ENCODE measurements at places on chromosomes 7 and 10.

DNA sequence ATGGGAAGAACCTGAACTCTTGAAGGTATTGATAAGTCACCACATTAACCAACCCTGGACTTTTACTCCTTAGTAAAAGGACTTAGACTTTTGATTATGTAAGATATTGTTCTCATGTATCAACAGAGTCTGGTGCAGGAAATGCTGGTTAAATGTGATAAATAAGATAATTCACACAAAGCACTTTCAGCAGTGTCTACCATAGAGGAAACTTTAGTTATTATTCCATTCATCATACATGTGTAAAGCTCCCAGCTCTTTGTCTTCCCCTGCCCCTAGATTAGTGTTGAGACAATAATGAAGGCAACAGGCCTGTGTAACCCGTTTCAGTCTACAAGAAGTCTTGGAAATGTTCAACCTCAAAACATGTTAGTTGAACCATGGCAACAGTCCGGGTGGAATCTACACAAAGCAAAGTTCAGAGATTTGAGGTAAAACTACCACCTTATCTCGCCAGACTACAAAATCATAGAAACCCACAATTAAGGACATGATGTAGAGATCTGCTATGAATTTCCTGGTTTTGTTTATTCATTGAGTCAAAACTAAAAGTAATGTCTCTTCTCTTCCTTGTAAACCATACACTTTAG is 109.9 kb upstream of the ADO start:
- no peak for DNase-seq

- DNase-seq: no peak
Observed at GRCh38 chr10:73791871-73792400, 6.5 kb downstream of the ZSWIM8 start.

DNA sequence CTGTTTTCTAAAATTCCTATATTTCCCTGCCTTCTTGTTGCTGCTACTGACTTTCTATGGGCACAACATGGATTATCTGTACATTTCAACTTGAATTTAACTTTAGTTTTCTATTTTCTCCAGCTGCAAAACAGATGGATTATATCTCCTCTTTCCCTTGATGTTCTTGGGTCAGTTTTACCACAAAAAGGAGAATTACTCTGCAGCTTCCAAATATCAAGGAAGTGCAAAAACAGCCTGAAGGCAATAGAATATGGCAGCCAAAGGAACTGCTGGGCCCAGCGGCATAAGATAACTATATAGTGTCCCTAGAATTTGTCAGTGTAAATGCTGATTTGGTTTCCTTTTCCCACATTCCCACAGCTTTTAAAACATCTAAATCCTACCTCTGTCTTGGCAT is 29.1 kb downstream of the CPED1 start:
- DNase-seq: no peak

DNA sequence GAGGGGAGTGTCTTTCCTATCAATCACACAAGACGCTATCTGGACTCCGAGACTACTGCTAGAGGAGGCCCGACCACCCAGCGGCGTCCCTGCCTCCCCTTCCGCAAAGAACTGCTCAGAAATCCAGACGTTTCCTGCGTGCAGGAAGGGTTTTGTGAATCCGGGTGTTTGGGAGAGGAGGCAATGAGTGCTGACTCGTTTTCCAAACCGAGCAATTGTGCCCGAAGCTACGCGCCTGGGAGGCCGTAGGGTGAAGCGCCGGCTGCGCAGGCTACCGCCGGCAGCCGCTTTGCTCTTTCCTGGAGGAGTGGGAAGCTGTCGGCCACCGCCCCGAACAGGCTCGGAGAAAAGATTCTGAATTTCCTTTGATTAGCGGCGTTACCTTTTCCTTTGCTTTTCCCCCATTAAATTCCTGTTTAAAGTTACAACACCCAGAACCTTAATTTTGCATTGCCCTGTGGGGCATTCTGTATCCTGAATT is 5.3 kb downstream of the VAX1 start:
- no peak for DNase-seq

DNA sequence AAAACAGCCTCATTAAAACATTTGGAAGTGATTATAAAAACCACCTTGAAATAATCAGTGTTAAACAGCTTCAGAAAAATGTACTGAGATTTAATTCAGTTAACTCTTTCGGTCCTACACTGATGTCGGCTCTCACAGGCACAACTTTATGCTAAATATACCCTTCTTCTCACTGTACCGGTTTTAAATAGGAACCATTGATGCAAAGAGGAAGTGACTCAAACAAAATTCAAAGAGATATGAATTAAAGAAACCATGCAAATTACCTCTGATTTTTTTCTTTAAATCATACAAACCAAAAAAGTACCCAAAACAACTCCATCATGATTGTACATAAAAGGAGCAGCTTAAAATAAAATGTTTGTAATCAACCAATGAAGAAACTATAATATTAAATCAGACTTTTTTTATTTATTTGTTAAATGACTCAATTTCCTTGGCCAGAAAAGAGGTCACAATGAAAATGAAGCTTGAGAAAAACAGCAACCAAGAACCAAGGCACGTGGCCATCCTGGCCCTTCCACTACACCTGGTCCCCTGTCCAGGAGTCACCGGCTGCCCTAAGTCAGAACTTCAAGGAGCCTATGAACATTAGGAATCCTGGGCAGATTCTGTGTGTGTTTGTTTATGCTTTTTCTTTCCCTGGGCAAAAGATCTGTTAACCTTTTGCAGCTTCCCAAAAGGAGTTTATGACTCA is 73.0 kb upstream of the CABCOCO1 start:
- DNase-seq: no peak

GRCh38 chr7:1649751-1650326 is 20.2 kb upstream of the ELFN1 start:
- no peak for DNase-seq

- DNase-seq: no peak
Observed at GRCh38 chr10:72524489-72524888, 101.4 kb downstream of the MICU1 start.

DNA sequence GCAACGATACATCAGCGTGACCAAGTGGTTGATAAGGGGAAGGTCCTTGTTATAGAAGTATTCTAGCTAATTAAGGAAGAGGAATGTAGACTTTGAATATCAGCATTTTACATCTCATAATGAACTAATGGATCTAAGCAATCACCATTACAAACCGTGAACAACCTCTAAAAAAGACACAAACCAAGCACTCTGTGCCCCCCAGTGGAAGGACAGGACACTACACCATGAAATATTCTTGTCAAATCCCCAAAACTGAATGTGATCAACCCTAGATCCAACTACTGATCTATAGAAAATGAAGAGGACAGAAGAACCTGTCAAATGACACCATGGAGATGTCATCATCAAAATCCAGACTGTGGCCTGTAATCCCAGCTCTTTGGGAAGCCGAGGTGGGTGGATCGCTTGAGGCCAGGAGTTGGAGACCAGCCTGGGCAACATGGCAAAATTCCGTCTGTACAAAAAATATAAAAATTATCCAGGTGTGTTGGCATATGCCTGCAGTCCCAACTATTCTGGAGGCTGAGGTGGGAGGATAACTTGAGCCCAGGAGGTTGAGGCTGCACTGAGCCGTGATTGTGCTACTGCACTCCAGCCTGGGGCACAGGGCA is 111.3 kb upstream of the CARD11 start:
- no peak for DNase-seq

GRCh38 chr10:80498833-80499741 is 38.6 kb upstream of the SH2D4B start:
- DNase-seq: peak; percentile 94

GRCh38 chr7:50310361-50310760 is 5.8 kb downstream of the IKZF1 start:
- DNase-seq: no peak
